ENCODE measurements at places on chromosomes 6 and 20.

DNA sequence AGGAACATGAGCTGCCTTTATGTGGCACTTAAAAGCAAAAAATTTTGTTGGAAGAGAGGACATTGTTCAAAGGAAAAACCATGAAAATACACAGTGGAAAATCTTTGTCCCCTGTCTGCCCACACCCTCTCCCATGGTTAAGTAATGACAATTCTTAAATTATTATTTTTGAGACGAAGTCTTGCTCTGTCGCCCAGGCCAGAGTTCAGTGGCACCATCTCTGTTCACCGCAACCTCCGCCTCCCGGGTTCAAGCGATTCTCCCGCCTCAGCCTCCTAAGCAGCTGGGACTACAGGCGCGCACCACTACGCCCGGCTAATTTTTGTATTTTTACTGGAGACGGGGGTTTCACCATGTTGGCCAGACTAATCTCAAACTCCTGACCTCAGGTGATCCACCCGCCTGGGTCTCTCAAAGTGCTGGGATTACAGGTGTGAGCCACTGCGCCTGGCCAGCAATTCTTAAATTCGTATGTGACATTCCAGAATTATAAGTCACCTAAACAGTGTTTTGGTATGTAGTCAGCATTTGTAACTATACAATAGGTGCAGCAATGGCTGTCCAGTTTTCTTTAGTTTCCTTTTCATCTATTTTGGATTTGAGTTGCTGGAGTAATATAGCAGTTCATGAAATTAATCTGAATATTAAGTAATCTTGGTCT lies 636 bp upstream of the SSR1 start:
- DNase-seq, result no peak

DNA sequence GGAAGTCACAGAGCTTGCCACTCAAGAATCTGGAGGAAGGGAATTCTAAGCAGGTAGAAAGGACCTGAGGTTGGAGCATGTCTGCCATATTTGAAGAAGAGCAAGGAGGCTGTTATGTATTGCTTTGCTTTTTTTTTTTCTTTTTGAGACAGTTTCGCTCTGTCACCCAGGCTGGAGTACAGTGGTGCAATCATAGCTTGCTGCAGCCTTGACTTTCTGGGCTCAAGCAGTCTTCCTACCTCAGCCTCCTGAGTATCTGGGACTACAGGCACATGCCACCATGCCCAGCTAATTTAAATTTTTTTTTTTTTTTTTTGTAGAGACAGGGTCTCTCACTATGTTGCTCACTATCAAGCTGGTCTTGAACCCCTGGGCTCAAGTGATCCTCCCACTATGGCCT lies 40.8 kb downstream of the ORC3 start:
- DNase-seq, result no peak

DNA sequence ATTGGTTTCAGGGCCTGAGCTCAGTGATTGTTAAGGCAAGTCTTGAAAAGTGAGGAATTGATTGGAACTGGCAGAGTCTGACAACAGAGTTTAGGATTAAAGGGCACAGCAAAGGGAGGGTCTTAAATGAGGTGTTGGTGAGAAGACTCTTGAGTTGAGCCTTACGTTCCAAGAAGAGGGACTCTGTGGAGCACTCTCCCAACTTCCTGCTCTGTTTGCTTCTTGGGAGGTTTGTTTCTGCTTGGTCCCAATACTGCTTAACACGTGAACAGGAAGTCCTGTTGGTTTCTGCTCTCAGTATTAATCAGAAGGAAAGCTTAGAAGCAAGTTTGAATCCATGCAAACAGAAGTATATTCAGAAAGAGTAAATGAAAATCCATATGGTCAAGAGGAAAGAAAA lies 15.6 kb upstream of the SYNDIG1 start:
- no peak for DNase-seq

DNA sequence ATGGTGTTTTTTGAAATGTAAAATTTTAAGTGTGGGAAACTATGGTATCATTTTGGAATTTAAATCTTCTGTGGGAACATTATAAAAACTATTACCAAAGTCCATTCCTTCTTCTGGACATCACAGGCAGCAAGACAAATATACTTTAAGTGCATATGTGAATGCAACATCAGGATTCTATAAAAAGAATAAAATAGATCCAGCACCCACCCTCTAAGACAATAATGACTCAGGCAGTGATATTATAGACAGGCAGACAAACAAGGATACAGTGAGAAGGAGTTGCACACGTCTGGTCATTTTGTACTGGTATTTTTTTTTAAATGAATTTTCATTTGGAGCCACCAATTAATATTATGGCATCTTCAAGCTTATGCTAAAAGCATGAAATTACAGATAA lies 21.1 kb upstream of the NEDD9 start:
- no peak for DNase-seq

- DNase-seq, result no peak
These were observed 16.5 kb upstream of the EFHC1 start for GRCh38 chr6:52403627-52404026.

- no peak for DNase-seq
These were observed 689.9 kb upstream of the AGPAT4 start for GRCh38 chr6:161963634-161964234.

GRCh38 chr6:166624275-166624674 lies 2.8 kb downstream of the RPS6KA2 start:
- no peak for DNase-seq

GRCh38 chr6:14770572-14770971 lies 475.3 kb upstream of the JARID2 start:
- DNase-seq, result no peak

DNA sequence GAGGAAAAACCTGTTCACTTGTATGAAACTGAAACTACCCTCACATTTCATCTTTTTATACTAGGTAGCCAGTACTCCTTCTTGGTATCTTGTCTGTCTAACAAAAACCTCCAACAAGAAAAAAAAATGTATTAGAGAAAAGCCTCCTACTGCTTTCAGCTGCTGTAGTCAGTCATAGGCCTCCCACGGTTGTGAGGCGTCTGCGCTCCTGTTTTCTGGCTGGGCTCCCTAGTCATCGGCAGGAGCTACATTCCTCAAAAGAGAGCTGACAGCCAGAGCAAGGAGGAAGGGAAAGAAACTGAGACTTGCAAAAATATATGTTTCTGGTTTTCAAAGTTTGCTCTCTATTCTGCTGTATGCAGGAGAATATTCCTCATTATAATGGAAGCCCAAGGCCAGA lies 517.0 kb downstream of the LMBRD1 start:
- no peak for DNase-seq

DNA sequence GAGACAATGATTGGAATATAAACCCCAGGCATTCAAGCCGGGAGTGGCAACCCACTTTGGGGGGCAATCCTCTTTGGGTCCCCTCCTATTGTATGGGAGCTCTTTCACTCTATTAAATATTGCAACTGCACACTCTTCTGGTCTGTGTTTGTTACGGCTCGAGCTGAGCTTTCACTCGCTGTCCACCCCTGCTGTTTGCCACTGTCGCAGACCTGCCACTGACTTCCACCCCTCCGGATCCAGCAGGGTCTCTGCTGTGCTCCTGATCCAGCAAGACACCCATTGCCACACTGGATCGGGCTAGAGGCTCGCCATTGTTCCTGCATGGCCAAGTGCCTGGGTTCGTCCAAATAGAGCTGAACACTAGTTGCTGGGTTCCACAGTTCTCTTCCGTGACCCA lies 222.8 kb upstream of the MANEA start:
- DNase-seq, result no peak

DNA sequence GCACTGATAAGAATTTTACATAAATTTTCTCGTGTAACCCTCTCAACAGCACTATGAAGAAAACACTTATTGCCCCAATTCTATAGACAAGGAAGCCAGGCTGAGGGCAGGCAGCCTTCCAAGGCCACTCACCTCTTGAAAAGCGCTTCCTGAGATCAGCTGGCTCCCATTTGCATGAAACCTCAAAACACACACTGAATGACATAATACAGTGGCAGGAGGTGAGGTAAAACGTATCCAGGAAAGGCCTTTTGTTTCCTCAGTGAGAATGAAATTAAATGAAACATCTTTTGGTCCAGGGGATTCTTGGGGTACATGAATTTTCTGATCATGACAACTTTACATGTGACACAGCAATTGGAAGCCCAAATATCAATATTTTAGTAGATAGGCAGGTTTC lies 112.5 kb downstream of the WDR27 start:
- DNase-seq, result no peak

- DNase-seq, result no peak
These were observed 310.3 kb upstream of the RNF24 start for GRCh38 chr20:4325548-4326187.
